ENCODE measurements at places on chromosomes 4 and X.
A peak's percentile ranks its signal among the peaks of the same experiment; 100 is the strongest.

- DNase-seq, result no peak
Measured at GRCh38 chr4:48669086-48669485, 111.0 kb downstream of the FRYL start.

- DNase-seq, result peak; percentile 56
Measured at GRCh38 chr4:189022440-189023035, 883.3 kb downstream of the TRIML1 start.

- no peak for DNase-seq
Measured at GRCh38 chrX:28491941-28492340, 95.3 kb upstream of the IL1RAPL1 start.

DNA sequence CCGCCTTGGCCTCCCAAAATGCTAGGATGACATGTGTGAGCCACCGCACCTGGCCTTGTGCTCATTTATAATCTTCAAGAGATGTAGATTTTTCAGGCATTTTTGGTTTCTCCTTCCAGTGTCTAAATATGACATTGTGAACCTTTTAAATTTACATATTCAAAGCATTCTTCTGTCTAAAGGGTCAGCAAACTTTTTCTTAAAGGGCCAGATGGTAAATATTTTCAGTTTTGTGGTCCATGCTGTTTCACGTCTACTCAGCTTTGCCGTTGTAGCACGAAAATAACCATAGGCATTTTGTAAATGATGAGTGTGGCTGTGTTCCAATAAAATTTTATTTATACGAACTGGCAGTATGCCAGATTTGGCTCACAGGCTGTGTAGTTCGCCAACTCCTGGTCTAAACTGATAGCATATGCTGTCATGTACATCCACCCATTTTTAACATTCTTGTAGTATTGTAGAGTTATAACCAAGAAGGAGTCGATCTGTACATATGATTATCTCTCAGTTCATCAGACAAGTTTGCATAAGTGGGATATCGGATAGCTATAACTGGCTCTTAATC is 12.7 kb upstream of the GCNA start:
- DNase-seq, result no peak

GRCh38 chr4:21535898-21536297 is 412.7 kb downstream of the KCNIP4 start:
- DNase-seq, result no peak

- DNase-seq, result no peak
Measured at GRCh38 chrX:38878641-38879340, 77.5 kb downstream of the MID1IP1 start.

DNA sequence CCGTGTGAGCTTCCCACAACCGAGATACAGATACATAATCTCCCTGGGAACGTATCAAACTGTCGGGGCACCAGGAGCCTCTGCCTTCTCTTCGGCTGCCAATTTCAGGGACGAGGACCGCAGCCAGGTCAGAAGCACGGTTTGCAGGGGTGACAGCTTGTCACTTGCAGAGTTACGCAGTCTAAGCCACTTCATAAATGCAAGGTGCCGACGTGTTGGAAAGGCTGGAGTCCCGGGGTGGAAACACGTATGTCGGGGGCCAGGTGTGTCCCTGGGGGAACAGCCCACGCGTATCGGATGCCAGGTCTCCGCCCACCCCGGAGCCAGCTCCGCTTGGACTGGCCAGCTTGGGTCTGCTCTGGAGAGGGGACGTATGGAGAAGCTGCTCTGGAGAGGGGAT is 76.3 kb upstream of the SHOX start:
- no peak for DNase-seq

DNA sequence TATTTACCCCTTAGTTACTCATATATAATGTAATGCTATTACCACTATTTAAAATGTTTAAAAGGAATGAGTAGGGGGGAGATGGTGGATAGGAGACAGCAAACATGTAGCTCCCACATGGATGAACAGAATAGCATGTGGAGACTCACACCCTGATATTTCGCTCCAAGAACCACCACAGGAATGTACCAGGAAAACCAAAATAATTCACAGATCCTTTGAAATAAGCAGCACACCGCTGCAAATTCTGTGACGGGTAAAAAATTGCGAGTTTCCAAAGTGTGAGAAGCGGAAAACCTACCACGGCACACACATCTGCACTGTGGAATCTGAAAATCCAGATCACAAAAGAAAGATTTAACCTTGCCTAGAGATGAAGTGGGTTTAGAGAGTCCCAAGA is 428.2 kb downstream of the TLL1 start:
- DNase-seq, result peak; percentile 78

- DNase-seq, result no peak
Measured at GRCh38 chr4:2910409-2910808, 52.8 kb downstream of the NOP14 start.

DNA sequence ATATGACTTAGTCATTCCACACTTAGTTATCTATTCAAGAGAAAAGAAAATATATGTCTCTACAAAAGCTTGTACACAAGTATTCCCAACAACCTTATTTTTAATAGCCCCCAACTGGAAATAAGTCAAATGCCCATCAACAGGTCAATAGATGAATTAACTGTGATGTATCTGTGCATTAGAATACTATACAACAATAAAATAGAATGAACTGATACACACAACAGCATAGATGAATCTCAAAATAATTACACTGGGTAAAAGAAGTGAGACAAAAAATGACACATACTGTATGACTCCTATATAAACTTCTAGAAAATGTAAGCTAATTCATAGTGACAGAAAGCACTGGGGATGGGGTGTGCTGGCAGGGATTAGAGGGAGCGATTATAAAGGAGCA is 354.1 kb upstream of the DIPK2B start:
- no peak for DNase-seq

DNA sequence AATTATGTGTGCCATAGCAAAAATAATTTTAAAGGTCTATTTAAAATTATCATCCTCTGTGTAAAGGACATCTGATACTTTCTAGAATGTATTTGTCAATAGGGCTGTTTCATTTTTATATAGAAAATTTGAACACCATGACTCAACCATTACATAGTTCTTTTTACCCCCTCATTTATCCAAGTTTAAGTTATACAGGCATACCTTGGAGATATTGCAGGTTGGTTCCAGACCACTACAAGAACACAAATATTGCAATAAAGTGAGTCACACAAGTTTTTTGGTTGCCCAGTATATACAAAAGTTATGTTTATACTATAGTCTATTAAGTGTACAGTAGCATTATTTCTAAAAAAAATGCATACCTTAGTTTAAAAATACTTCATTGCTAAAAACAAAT is 130.4 kb downstream of the MSL3 start:
- no peak for DNase-seq

DNA sequence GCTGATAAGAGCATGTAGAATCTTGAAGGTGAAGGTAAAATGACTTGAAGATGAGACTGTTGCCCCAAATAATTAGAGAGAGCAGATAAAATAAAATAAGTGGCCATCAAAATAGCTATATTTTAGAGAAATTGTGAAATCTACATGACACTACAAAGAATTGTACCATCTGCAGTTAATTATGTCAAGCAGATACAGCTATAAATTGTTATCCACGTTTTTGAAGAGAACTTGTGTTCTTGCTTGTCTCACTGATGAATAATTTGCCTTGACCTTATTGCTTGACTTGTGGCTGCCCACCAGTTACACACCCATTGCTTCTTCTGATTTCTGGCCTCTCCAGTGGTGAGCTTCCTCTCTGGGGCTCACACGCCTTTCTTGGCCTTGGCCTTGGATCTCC is 75.8 kb upstream of the TNIP3 start:
- DNase-seq, result no peak

GRCh38 chr4:80462621-80463091 is 127.1 kb downstream of the CFAP299 start:
- peak; percentile 17 for DNase-seq

DNA sequence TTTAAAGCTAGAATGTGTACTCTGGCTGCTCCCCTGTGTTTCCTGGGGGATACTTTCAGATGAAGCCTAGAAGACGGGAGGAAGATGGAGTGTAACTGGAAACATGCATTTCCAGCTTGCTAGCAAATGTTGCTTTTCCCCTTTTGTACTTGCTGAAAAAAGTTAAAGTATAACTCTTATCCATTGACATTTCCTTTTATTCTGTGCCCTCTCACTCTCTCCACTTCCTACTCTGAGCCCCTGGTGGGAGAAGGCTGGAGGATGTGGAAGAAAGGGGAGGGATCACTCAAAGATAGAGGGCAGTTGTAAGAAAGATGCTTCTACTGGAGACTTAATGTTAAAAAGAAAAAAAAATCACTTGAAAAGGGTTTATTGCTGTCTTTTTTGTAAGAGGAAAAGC is 396.5 kb downstream of the DTHD1 start:
- DNase-seq, result no peak

DNA sequence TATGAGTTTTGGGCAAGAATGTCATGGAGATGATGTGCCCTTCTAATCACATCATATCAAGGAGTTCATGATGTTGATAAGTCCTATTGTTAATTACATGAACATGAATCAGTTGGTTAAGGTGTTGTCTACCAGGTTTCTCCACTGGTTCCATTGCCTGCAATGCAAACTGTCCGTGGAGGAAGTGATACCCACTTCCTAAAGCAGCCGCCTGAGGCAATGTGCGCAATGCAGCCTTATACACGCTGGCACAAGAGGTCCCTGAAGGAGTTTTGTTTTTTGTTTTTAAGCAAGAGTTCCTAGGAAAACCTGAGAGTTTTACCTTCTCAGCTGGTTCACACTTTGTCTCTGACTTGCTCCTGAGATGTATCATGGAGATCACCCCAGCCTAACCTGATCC is 5.9 kb upstream of the GPKOW start:
- no peak for DNase-seq

DNA sequence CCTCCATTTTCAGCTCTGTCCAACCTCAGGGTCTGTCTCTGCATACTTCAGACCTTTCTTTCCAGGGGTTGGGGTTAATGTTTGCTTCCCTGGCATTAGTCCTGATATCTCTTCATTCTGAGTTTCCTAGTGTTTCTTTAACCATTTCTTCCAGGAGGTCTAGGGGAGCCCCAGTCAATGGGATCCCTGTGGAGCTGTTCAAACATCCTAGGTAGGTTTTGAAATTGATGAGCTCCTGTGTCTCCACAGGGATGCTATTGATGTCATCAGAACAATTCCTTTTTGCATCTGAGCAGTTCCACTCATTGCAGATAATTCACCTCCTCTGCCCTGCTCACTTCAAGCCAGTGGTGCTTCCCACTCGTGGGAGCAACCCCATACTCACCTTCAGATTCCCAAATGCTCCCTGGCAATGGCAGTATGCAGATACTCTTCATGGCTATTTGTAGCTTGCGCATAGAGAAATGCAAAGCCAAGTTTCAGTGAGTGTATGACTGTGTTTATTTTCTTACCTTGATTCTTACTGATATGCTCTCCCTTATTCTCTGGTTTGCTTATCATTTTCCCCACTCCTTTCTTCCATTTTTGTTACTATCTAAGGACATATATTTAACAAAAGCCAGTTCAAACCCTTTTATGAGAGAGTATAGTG is 33.7 kb upstream of the LIMCH1 start:
- DNase-seq, result no peak

GRCh38 chrX:152912106-152912505 is 14.2 kb downstream of the ZNF185 start:
- DNase-seq, result no peak

GRCh38 chr4:105352826-105353225 is 121.0 kb downstream of the PPA2 start:
- DNase-seq, result peak; percentile 4

- peak; percentile 36 for DNase-seq
Measured at GRCh38 chr4:176469546-176469945, 149.8 kb downstream of the SPCS3 start.

DNA sequence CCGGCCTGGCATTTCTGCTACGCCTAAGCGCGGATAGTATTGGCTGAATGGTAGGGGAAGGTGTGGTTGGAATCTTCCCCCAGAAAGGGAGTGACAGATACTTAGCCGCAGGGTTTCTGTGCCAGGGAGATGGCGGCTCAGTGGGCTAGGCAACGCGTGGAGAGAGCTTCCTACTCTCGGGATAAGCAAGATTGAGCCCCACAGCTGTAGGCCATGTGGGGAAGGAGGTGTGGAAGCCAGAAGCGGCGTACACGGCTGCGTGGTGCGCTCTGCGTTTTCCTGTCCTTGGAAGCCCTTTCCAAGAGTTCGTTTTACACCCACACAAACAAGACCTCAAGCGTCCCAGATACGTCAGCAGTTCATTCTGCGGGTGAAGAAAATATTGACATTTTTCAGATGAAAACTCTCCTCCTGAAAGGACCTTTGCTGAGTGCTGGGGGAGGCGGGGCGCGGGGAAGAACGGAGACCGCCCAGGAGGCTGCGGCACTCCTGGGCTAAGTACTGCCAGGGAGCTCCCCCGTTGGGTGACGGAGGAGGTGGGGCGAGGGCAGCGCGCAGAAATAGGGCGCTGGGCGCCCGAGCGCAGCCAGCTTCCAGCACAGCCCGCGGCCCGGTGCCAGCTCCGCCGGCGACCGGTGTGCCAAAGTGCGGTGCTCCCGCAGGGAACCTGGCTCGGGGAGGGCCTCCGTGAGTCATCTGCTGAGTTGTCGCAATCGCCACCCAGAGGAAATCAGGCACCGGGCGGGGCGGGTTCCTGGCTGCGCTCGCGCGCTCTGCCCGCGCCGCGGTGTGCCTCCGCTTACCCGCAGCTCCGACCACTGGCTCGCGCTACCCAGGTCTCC is at the start of gene GPAT3:
GPAT3 (plus strand) TSS at position 589 of the 842 bp plus-strand sequence. CDS start 515 bp downstream, outside the sequence.
- DNase-seq, result peak; percentile 54

GRCh38 chrX:21847342-21847741 is 7.9 kb downstream of the MBTPS2 start:
- DNase-seq, result no peak

DNA sequence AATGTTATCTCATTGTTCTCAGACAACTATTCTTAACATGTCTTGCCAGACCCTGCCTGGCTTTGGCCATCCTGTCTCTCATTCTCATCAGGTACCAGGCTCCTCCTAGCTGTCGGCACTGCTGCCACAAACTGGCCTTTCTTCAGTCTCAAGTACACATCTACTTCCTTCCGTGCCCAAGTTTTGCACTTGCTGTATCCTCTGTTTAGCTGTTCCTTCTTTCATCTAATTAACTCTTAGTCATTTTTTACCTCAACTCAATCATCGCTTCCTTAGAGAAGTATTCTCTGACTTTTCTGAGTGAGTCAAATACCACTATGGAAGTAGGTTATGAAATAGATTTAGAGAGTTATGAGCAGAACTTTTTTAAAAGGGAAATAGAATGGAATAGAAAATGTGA is 19.7 kb downstream of the CXCL3 start:
- DNase-seq, result no peak

GRCh38 chr4:53841711-53842110 is 222.7 kb downstream of the CHIC2 start:
- DNase-seq, result no peak

DNA sequence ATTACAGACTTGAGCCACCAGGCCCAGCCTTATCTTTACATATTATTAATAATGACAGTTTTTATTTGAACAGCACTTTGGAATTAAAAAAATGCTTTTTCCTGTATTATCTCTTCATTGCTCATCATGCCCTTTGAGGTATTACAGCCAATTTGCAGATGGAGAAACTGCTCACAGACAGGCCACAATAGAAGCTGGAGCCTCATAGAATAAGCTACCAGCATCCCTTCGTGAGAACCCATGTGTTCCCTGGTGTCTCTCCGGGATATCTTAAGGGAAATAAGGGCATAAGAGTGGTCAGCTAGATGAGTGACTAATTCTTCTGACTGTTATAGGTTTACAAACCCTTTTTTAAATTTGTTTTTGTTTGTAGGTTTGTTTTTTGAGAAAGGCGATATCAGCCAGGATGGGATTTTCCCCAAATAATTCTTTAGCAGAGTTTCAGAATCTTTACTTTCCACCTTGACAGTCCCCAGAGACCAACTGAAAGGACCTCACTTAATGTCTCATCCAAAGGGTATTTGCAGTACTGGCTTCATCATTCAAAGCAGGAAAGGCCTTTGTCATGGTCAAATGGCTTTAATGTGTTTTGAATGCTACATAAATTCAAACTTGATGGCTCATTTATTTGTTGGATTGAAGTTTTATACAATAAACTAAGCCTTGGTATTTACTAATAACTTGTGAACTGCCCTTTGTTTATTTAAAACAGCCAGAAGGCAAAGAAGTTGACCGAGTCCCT is 48.0 kb upstream of the SOD3 start:
- no peak for DNase-seq
